AG08396 (cell line): ENCODE measurements at places on chromosomes 11 and 22.

GRCh38 chr11:132646890-132647289, 885.4 kb downstream of the OPCML start:
- DNase-seq, result no peak

GRCh38 chr22:40423882-40424640, 53.7 kb downstream of the SGSM3 start:
- no peak for DNase-seq

DNA sequence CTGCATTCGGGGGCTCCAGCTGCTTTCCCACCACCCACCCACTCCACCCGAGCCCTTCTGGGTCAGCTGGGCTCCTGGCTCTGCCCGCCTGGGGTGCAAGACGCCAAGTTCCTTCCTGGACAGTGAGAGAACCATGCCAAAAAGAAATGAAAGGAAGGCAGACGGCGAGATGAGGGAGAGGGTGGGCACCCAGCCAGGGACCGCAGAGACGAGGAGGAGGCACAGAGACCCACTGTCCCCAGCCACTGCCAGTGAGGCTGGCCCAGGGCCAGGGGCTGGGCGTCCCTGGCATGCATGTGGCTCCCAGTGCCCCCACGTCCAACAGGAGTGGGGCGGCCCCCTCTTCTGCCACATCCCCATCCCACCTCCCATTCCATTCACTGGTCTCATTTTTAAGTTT, 10.8 kb upstream of the CD81 start:
- DNase-seq, result no peak

- peak; percentile 77 for DNase-seq
Observed at GRCh38 chr22:50529897-50530579, at the start of gene TYMP. Gene TYMP (minus strand): TSS chr22:50530012. CDS start chr22:50529709, 303 bp downstream.

GRCh38 chr22:49638788-49639187, 188.9 kb downstream of the BRD1 start:
- DNase-seq, result peak; percentile 35

- no peak for DNase-seq
Observed at GRCh38 chr22:48603621-48604320, 1223.9 kb downstream of the BRD1 start.
